Fibroblast of lung (primary cell): ENCODE measurements at places on chromosomes 7 and 10. TPM values are rescaled to one million over a fixed set of nuclear protein-coding genes. Genes with fewer than 3 reads are reported as not detected.

Gene ASB10
- total RNA-seq: not detected in 2 replicates

Gene ST8SIA6
- under 0.01 and 0.26 TPM in 2 replicates for total RNA-seq

Gene GPR15LG
- total RNA-seq: not detected in 2 replicates

Gene ARHGEF35
- 0.51 and 5.4 TPM in 2 replicates for total RNA-seq

Gene EPHB4
- total RNA-seq: 75.8 and 98.8 TPM in 2 replicates

Gene TMEM213
- total RNA-seq: not detected in 2 replicates

Gene TAS2R40
- total RNA-seq: not detected in 2 replicates

Gene EVX1
- not detected in 2 replicates for total RNA-seq

Gene KNDC1
- total RNA-seq: 0.26 and 0.50 TPM in 2 replicates

Gene ITPRID1
- not detected in 2 replicates for total RNA-seq

Gene PCGF6
- 8.9 and 12.1 TPM in 2 replicates for total RNA-seq

Gene FAM131B
- 3.8 and 4.4 TPM in 2 replicates for total RNA-seq

Gene STOX1
- total RNA-seq: under 0.01 TPM in 2 replicates

Gene FAM25C
- total RNA-seq: not detected in 2 replicates

Gene SMO
- total RNA-seq: 12.6 and 23.6 TPM in 2 replicates

Gene TCF7L2
- total RNA-seq: 4.1 and 5.0 TPM in 2 replicates

Gene CALHM1
- total RNA-seq: not detected in 2 replicates

Gene EBLN1
- total RNA-seq: not detected in 2 replicates

Gene HTR7
- 0.77 and 0.83 TPM in 2 replicates for total RNA-seq

Gene HYAL4
- not detected in 2 replicates for total RNA-seq

Gene CLCN1
- total RNA-seq: under 0.01 TPM in 2 replicates

Gene FXYD4
- not detected in 2 replicates for total RNA-seq

Gene PLXDC2
- total RNA-seq: 5.1 and 12.3 TPM in 2 replicates

Gene SCIN
- 0.17 TPM in 1 of 2 replicates, not detected in the other for total RNA-seq

Gene FANK1
- 0.83 and 2.6 TPM in 2 replicates for total RNA-seq

Gene C10orf143
- total RNA-seq: 0.51 and 2.0 TPM in 2 replicates

Gene WNT2
- 1.7 and 3.9 TPM in 2 replicates for total RNA-seq

Gene C10orf67
- total RNA-seq: under 0.01 TPM in 2 replicates

Gene CC2D2B
- total RNA-seq: 0.26 and 0.33 TPM in 2 replicates

Gene TBX20
- total RNA-seq: not detected in 2 replicates

Gene KCNIP2
- total RNA-seq: 0.77 and 1.8 TPM in 2 replicates

Gene OPN1SW
- total RNA-seq: not detected in 2 replicates
